ENCODE measurements at places on chromosomes 5 and 9. TPM values are rescaled to one million over a fixed set of nuclear protein-coding genes. Genes with fewer than 3 reads are reported as not detected.

Gene SVEP1
- not detected for polyA plus RNA-seq

Gene SCGB3A2
- polyA plus RNA-seq: not detected

Gene ARID3C
- polyA plus RNA-seq: not detected

GRCh38 chr5:149572576-149573231 is 8.6 kb upstream of the ARHGEF37 start:
- DNase-seq: no peak

- no peak for DNase-seq
Measured at GRCh38 chr5:110865400-110866094, 126.7 kb downstream of the SLC25A46 start.

Measured in muscle of arm (tissue), 14 donors.